D721Med (cell line): ENCODE measurements at places on chromosomes 1 and 21.

DNA sequence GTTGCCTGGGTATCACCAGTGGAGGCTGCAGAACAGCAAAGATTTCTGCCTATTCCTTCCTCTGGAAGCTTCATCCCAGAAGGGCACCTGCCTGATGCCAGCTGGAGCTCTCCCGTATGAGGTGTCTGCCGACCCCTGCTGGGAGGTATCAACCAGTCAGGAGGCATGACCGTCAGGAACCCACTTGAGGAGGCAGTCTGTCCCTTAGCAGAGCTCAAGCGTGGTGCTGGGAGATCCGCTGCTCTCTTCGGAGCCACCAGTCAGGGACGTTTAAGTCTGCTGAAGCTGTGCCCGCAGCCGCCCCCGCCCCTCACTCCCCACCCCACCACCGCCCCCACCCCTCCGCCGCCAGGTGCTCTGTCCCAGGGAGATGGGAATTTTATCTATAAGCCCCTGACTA, 23.1 kb upstream of the HFM1 start:
- no peak for DNase-seq

DNA sequence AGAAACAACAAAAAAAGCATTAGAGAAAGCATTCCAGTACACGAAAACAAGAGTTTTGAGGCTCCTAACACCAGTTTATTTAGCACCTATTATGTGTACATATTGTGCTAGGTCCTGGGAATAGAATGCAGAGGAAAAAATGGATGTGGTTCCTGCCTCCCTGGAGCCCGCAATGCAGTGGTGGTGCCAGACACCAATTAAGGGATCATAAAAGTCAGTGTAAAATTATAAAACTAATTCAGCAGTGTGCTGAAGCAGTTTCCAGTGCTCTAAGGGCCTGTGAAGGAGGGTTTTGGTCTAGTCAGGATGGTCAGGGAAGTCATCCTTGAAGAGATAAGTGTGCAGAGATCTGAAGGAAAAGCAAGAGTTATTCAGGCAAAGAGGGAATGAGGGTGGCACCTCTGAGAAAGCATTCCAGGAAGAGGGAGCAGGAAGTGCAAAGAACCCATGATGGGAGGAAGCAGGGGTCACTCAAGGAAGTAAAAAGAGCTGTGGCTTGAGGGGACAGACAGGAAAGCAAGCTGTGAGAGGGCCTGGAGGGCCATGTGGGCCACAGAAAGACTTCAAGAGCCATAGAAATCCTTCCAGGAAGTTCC, 65.2 kb upstream of the IFNLR1 start:
- no peak for DNase-seq

DNA sequence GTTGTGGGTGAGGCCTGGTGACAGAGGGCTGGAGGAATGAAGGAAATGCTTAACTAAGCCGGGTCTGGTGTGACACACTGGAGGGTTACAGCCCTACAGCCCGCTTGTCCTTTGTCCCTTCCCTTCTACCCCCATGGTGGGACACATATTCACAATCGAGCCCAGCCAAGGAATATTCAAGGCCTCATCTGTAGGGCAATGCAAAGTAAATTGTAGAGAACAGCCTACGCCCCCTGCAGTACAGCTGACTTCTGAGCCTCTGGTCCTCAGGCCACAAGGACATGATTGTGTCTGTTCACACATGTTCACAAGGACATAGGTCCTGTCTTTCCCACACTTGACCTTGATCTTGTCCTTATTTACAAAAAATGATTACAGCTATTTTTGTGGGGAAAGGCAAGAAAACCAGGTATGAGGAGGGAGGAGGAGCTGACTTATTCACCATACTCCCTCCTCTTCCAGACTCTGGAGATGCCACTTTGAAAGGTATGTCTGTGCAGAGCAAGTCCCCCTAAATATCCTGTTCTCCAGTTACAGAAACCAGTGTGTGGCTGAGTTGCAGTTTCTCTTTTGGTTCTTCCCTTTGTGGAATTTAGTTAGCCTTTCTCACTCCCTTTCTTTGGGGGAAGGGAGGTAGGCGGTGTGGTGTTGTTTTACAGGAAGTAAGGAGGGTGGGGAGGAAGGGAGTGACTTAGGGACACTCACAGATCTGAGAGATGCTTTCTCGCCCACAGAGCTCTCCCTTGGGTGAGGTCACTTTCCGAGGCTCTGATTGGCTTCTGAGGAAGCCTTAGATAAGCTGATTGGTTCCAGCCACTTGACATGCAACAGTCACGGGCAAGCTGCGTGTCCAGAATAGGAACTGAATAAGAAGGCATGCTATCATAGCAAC, 14.6 kb downstream of the POLR3GL start:
- no peak for DNase-seq

DNA sequence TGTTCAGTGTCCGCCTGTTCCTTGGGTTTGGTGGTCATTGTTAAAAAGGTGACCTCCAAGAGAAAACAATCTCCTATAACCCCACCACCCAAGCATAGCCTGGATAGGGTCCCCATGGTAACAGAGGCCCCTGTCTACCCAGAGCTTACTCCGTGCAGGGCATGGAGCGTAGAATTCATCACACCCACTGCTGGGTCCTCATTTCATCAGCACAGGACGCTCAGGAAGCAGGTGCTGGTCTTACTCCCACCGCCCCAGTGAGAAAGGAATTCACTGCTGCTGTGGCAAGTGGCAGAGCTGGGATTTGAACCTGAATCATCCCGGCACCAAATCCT, 37.0 kb downstream of the ARHGEF10L start:
- no peak for DNase-seq

- DNase-seq: peak; percentile 20
Measured at GRCh38 chr1:13960375-13960987, 260.5 kb downstream of the PRDM2 start.

DNA sequence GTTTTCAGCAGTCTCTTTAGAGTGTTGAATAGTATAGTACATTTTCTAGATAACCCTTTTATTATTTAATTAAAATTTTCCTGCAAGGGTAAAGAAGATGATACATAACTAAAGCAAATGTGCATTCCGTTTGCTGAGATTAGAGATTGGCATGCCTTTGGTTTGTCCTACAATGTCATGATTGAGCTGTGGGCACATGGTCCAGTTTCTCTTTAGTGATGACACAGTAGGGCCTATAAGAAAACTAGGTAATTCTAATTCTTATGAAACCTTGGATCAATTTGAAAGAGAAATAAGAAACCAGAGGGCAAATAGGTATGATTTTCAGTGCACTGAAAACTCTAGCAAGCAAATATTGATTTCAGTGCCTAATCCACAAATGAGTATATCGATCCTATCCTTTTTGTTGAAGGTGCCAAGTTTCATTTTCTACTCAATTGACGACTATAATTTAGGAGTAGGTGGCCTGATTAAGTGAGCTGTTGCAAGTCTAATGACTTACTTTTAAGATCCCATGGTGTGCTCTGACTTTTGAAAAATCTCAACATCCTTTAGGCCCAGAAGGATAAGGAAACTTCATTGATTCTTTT, 128.0 kb upstream of the KCNK1 start:
- no peak for DNase-seq

DNA sequence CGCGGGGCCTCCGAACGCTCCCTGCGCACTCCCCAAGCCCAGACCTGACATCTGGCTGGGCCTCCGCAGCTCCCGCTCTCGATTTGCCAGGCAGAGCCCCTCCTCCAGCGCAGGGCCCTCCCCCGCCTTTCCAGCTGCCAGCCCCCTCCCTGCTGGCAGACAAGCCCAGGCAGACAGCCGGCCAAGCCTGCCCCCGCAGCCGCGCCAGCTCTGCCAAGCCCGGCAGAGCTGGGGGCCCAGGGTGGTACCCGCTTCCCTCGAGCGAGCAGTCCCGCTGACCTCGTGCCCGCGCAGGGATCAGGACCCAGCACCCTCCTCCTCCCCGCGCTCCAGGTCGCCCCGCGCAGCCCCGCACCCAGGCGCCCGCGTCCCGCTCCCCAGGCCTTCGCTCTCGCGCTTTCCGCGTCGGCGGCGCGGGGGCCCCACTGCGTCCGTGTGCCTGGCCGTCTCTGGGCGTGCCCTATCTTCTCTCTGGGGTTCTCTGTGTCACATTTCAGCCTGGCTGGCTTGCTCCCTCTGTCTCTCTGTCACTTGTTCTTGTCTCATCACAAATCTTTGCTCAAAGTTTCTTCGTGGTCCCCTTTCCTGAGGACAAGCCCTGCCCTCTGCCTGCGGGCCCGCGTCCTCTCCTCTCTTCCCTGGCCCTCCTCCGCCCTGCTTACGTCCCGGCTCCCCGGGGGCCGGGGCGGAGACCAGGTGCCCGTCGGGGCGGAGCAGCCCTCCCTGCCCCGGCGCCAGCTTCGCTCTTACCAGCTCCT, 580 bp downstream of the INKA2 start:
- DNase-seq: no peak

- DNase-seq: no peak
Measured at GRCh38 chr21:21612466-21612865, 614.3 kb downstream of the NCAM2 start.

DNA sequence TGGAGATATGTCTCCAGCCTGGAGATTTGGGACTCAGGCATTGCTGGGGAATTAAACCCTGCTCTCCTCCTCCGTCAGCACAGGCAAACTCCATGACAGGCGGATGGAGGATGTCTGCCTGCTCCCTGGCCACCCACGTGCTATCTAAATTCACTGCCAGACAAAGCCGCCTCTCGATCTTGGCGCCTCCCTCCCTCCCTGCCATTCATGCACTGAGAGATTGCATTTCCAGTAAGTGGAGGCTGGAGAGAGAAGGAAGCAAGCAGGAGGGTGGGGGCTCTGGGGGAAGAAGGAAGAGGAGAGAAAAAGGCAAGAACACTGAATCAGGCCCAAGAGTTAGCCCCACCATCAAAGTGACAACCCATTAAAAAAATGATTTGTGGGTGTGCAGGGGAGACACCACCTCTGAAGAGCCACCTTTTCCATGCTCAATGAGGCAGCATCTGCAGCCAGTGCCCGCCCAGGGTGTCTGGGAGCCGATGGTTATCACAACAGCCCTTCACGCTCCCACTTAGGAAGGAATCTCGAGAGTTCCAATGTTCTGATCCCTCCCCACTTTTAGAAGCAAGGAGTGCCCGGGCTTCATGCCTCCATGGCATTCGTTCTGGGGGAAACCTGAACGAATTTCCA, 183.0 kb downstream of the HIVEP3 start:
- DNase-seq: no peak

DNA sequence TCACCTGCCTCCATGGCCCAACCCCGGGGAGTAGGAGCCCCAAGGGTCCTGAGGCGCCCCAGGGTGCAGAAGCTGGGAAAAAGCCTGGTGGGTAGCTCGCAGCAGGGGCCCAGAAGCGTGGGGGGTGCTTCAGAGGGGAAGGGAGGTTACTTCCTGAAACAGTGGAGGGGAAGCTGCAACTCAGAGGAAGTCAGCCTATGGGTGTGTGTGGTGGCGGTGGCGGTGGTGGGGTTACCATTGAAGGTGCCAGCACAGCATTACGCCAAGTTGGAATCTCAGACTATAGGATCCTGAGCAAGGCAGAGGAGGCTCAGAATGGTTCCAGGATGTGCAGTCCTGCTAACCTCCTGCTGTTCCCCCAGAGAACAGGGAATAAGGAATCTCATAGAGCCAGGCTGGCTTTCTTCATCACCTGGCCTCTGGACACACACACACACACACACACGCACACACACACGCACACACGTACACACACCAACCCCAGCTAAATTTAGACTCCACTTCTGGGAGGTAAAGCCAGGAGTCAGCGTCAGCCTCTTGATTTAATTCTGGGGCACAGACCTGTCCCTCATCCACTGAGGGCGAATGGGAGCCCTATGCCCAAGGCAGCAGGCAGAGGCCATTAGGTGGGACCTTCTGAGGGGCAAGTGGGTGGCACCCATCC, 1.3 kb downstream of the DENND4B start:
- DNase-seq: no peak

GRCh38 chr1:43668956-43669355, 19.0 kb downstream of the KDM4A start:
- no peak for DNase-seq

DNA sequence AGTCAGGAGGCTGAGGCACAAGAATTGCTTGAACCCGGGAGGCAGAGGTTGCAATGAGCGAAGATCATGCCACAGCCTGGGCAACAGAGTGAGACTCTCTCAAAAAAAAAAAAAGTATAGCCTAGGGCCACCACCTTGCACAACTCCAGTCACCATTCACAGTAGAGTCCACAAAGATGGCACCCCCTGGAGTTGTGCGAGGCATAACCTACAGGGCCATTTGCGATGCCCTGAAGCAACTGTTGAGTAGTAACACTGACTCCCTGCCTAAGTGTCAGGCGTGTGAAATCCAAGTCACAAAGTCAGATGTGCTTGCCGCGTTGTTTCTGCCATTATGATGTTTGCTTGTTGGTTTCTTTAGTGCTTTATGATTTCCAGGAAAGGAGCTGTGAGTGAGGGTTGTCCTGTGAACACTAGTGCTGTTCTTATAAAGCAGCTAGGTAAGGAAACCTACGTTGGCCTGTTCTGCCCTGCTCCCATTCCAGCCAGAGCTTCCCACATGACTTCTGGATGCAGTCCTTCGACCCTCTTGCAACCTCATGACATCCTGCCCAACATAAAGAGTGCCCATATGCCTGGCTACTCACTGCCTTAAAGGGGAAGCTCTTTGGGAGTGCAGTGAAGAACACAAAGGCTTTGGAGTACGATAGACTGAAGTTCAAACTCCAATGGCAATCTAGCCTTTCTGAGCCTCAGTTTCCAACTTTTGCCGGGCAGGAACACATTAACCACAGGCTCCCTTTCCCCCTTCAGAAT, 29.8 kb downstream of the FHAD1 start:
- DNase-seq: no peak

DNA sequence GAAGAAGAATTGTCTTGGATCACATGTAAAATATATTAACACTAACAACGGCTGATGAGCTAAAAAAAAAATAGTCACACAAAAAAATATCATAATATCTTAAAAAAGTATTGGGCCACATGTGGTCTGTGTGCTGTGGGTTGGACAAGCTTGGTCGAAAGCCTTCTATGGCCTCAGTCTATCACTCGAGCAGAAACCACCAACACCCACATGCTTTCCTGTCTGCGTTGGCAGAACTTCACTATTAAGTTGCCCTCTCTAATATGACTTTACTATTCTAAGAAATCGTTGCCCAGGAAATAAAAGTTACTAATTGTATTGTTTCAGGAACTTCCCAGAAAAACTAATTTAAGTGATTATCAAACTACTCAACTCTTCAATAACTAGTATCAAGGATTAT, 28.2 kb upstream of the ETS2 start:
- no peak for DNase-seq

DNA sequence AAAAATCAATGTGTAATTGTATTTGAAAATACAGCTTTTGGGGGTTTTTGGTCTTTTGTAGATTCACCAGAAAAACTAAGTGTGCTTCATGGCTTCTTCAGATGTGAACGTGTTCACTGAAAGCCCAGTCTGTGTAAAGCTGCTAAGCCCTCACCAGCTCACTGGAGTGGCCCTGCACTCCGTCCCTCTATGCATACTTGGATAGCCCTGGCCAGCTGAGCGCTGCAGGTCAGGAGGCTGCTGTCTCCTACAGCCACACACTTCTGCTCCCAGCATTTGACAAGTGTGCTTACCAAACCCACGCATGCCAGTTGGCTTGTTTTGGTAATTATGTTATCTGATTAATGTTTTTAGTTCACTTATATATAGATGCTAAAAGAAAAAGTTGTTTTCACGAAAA, 163.5 kb downstream of the TLR5 start:
- no peak for DNase-seq

DNA sequence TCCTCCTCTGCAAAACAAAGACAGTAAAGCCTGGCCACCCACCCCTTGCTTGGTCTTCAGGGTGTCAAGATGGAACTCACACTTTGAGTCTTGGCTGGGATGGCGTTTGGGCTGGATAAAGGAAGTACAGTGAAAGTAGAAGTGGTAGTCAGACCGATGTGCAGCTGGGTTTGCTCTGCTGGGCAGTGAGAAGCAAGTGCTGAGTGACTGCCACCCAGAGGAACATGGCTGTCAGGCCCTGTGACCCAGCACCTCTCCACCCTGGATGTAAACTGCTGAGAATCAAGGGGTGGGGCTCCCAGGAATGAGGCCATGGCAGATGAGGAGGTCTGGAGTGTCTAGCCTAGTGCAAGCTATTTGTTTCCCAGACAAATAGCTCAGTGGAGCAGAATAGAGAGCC, 51.2 kb downstream of the POFUT2 start:
- DNase-seq: no peak
